ENCODE measurements at places on chromosomes 1 and 21. TPM values are rescaled to one million over a fixed set of nuclear protein-coding genes. Genes with fewer than 3 reads are reported as not detected.

FCMR gene
- 1.3 TPM for total RNA-seq

ORC1 gene
- total RNA-seq = 2.5 TPM

FAM43B gene
- total RNA-seq = 3.0 TPM

- H3K27me3 ChIP-seq = no peaks in the 10 kb centered on the region
- peak overlapping the region; percentile 63 for H3K4me3 ChIP-seq
- H3K36me3 ChIP-seq = peaks cover 62% of the 10 kb centered on the region
- peak overlapping the region; percentile 82 for H3K27ac ChIP-seq
- peaks cover 20% of the 10 kb centered on the region for H3K4me1 ChIP-seq
- DNase-seq = no peak
Measured at GRCh38 chr1:153945131-153945794, 1.3 kb downstream of the DENND4B start.

DNA sequence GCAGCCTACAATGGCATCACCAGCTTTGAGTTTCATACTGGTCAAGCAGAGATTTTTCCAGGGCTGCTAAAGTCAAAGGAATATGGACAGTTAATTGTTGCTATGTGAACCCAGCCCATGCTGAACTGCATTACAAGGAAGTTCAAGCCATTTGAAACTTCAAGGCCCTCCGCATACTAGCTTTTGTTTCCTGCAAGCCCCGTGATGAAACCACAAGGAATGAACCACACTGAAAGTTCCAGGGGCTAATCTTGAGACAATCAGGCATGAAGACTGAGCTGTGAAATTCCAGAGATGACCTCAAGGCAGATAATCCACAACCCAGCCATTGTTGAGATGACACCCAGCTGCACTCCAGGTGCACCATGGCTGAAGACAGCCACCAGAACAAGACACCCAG lies 180.8 kb downstream of the C1orf21 start:
- no peaks in the 10 kb centered on the region for H3K4me1 ChIP-seq
- DNase-seq = no peak
- no peak overlapping the region for H3K27ac ChIP-seq
- H3K27me3 ChIP-seq = no peaks in the 10 kb centered on the region
- H3K4me3 ChIP-seq = no peak overlapping the region

DNA sequence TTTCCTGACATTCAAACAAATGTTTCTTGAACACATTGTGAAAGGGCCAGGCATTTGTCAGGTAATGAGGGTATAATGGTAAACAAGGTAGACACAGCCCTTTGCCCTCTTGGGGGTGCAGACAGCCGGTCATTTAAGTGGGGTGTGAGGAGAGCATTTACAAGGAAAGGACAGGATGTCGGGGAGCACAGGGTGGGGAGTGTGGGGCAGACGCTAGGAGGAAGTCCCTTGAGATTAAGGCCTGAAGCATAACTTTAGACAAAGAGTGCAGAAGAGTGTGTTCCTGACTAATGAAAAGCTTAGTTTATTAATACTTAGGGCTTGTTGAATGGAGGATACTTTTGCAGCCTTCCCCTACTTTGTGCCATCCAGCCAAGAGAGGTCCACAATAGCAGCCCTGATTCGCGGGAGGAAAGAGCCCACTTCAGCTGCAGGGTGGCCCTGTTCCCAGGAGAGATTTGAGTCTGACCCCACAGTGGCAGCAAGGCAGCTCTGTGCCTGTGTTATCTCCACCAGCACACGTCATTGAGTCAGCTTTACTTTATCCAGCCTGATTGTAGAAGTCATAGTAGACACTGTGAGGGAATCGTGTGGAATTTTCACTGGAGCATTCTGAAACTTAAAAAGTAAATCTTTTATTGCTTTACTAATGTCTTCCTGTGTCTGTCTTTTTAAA lies 35.1 kb downstream of the MPZL1 start:
- peaks cover 22% of the 10 kb centered on the region for H3K4me1 ChIP-seq
- DNase-seq = no peak
- no peak overlapping the region for H3K4me3 ChIP-seq
- no peaks in the 10 kb centered on the region for H3K36me3 ChIP-seq
